ENCODE measurements at places on chromosomes 1 and 21.

GRCh38 chr1:30645807-30646206, 77.6 kb downstream of the MATN1 start:
- no peak for DNase-seq

GRCh38 chr1:172239901-172240300, 180.6 kb upstream of the C1orf105 start:
- DNase-seq = no peak

DNA sequence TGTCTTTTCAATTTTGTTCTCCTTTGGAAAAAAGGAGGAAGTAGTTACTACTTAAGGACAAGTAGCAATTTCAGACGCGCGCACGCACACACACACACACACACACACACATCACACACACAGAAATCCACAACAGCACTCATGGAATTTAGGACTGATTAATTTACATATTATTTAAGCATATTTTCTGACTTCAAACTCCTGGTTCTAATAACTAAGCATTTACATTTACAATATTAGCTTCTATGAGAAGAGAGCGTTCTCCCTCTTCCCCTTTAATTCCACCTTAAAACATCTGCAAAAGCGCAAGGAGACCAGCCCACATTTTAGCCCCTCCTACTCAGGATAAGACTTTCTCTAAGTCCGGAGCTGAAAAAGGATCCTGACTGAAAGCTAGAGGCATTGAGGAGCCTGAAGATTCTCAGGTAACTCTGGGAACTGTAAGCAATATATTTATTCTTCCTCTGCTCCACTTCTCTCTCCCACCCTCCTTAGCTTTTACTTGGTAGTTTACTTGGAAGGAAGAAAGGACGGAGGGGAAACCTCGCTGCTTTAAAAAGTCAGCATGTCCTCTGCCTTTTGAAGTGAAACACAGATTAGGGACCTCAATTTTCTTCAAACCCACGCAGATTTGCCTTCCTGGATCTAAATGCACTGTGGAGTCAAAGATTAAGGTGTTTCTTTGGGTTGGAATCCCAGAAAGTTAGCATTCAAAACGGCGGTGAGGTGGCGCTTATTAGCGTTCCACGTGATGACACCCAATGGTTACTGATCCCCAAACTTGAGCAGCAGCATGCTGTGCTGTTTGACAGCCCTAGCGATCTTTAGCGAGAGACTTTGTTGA, at the start of gene PLA2G4A:
Gene PLA2G4A (plus strand): TSS at position 339 of the 844 bp plus-strand sequence. CDS start 25,406 bp downstream, outside the sequence.
- no peak for DNase-seq

DNA sequence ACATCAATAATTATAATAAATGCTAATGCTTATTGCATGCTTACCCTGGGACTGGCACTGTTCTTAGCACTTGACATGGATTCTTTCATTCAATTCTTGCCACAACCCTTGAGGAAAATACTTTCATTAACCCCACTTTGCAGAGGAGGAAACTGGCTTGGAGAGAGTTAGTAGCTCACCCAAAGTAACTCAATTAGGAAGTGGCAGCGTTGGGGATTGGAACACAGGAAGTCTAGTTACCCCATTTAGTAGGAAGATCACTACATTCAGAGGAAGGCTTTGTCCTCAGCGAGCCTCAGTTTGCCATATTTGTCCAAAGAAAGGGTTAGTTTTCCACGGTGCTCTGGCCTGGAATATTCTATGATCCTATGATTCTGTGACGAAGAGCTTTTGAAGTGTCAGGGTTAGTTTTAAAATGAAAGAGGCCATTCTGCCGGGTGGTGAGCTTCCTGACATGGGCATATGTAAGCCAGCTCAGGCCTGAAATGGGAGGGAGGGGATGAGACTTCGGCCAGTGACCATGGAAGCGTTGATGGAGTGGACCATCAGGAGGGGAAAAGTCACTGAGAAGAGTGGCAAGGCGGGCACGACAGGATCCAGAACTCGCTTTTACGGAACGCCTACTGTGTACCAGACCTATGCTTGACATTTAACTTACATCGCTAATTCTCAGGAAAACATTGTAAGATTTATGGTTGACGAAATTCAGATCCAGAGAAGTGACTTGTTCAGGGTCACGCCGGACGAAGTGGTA, 28.2 kb upstream of the EPB41 start:
- no peak for DNase-seq

GRCh38 chr1:200330741-200331428, 79.0 kb downstream of the ZNF281 start:
- no peak for DNase-seq

DNA sequence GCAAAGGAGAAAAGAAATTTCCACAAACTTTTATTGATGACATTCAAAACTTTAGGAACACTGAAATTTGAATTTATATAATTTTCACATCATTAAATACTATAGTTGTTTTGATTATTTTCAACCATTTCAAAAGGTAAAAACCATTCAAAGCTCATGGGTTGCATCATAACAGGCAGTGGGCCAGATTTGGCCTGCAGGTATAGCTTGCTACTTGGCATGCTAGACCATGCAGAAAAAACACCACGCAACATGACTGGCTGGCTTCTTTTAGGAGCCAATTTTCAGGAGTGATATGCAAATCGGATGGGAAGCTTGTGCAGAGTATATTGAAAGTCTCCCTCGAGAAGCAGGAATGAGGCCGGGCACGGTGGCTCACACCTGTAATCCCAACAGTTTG, 144.8 kb downstream of the GLUL start:
- no peak for DNase-seq

DNA sequence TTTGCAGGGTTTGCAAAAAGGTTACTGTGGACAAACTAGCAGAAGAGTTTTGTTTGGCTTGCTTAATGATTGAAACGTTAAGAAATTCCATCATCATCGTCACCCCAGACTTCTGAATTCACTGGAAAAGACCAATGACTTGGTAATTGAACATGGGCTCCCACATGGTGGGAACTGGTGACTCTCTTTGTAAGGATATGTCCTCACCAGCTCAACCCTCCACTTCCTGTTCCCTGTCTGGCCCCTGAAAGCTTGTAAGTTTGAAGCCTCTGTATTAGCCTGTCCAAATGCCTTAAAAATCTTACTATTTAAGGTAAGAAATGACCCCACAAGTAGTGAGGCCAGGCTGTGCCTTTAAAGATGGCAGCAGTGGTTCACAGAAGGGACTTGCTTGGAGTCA, 9.7 kb downstream of the SYT6 start:
- no peak for DNase-seq

GRCh38 chr1:116762781-116763115, 8.5 kb downstream of the CD2 start:
- no peak for DNase-seq

DNA sequence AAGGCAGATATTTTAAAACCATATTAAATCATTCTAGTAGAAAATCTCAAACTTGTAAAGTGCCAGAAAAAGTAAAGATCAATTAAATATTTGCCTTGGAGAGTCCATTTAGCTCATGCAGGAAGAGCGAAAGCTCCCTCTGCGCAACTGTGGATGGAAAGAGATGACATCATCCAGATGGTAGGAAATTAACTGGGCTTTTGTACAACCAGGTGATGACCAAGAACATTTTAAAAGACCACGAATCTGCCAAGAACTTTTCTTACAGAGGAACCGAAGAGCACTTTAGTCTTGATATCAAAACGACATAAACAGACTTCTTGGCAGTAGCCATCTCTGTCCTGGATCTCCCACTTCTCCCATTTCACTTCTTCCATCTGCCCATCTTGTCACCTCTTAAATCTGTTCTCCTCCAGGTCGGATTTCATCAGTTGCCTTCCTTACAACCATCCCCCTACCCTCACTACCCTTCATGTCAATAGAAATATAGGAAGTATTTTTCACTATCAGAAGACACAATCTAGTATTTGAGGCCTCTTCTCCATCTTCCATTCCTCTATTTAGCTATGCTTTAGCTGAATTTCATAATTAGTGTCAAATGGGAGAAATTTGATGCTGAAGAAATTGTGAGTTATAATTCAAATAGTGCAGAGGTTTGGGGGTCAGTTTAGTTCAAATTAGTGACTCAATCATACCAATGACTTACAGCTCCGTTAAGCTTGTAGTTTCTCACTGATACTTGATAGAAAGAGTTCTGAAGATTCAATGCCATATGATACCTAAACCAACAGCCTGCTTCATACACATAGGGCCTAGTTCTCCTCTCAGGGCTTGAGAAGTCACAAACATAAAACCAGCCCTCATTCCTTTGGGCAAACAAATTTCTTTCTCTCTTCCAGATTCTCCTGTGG, 22.0 kb upstream of the DNASE2B start:
- DNase-seq = no peak

GRCh38 chr1:12065872-12066271, 2.8 kb downstream of the TNFRSF8 start:
- DNase-seq = no peak

DNA sequence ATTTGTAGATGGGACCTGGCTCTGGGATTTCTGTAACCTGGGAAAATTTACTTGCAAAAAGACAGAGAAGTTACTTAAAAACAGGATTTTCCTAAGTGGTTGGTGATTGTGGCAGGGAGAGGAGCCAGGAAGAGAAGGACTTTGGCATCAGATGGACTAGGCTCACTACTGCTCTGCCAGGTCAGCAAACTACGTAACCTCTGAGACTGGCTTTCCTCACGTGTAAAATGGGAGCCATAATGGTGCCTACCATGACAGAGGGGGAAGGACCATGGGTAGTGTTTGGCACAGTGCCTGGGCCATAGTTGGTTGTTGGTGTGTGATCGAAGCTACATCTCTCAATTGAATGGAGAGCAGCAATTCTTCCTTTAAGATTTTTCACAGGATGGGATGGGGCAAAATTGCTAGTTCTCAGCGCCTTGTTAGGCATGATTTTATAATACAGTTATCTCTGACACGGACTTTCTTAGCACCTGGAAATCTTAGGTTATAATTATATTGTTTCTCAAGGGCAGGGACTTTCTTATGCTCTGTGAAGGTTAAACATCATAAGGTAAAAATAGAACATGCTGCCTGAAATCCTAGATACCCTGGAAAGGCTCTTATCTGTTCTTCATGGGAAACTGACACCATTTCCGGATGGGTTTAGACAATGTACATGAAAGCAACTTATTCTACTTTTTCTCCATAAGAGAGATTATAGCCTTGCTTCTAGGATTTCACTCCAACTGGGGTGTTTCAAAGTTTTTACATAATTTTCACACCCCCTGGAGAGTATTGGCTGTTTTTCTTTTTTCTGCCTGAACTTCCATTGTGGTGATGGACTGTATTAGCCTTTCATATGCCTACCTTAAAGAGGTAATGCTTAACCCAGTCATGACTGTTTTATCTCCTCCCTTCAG, 10.9 kb downstream of the ROR1 start:
- DNase-seq = no peak

GRCh38 chr1:234980291-234980644, 148.4 kb downstream of the TOMM20 start:
- DNase-seq = no peak

- no peak for DNase-seq
These were observed 417.7 kb upstream of the KAZN start for GRCh38 chr1:14180738-14181137.

- DNase-seq = no peak
These were observed 13.1 kb downstream of the SDCCAG8 start for GRCh38 chr1:243268751-243269460.

GRCh38 chr1:151888972-151889570, 20.2 kb downstream of the THEM4 start:
- DNase-seq = no peak

DNA sequence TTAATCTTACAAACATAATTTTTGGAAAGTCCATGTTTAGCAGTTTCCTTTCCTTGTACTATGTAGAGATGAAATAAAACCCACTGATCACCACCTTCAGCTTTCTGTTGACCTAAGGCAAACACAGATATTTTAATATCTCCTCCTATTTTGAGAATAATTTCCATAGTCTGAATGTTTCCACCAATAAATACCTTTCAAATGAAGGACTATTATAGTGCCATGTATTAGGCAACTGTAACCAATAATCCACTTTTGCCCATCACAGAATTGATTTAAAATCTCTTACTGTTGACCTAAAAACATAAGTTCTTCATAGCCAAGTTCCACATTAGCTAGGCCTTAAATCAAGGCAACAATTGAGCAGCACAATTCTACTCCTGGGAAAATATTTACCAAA, 1.8 kb downstream of the CDC42BPA start:
- DNase-seq = no peak

DNA sequence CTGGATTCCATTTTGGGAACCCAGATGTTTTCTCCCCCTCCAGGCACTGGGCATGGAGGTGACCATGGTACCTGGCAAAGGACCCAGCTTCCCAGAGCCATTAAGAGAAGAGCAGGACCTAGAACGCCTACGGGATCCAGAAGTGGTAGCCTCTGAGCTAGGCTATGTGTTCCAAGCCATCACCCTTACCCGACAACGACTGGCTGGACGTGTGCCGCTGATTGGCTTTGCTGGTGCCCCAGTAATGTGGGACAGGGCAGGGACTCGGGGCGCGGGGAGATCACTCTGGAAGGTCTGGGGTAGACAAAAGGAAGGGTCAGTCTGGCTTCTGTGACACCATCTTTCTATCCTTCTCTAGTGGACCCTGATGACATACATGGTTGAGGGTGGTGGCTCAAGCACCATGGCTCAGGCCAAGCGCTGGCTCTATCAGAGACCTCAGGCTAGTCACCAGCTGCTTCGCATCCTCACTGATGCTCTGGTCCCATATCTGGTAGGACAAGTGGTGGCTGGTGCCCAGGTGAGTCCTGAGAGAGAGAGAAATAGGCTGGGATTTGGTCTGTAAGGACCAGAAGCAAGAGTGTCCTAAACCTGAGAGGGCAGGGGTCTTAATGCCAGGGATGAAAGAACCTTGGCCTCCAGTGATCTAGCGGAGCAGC, 1.6 kb downstream of the UROD start:
- DNase-seq = no peak

DNA sequence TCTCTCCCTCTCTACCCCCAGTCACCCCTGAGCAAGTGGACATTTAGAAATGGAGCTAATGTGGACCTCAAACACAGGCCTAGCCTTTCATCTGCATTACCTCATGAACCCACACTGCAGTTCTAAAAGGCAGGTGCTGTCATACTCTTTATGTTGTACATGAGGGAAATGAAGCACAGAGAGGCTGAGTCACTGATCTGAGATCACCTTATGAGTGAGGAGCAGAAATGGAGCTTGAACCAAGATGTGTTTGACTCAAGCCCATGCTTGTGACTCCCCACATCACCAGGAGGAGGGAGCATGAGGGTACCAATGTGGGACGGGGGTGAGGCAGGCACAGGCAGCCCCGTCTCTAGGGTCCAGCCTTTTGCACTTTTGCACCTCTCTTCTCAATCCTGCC, 702.8 kb downstream of the PTPRU start:
- no peak for DNase-seq

- DNase-seq = no peak
These were observed 67.5 kb upstream of the GFI1 start for GRCh38 chr1:92554216-92554615.

GRCh38 chr21:43881935-43882334, 16.9 kb downstream of the AGPAT3 start:
- no peak for DNase-seq
